ENCODE measurements at places on chromosomes 3 and 15. TPM values are rescaled to one million over a fixed set of nuclear protein-coding genes. Genes with fewer than 3 reads are reported as not detected.
A peak's percentile ranks its signal among the peaks of the same experiment; 100 is the strongest.

Gene GP9
- not detected for total RNA-seq

- DNase-seq, result peak; percentile 91
Observed at GRCh38 chr3:42502429-42503250, at the start of gene VIPR1. VIPR1 (plus strand) TSS chr3:42502643; CDS start chr3:42502736, 93 bp downstream.

DNA sequence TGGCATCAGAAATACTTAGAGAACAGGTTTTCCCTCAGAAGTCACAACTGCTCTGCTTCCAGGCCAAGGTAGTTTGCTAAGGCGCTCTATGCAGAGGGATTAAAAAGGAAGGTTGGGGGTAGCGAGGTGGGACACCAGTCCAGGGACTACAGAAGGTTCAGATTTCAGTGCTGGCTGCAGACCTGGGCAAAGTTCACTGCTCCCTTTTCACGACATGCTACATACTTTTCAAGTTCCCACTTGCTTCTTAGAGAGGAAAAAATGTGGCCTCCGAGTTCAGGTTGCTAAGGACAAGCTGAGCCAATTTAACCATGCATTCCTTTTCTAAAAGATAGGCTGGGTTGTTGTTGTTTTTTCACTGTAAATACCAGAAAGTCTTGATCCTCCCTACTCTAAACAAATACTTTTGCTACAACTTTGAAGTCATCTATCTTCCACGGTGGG, 158.6 kb upstream of the NR2F2 start:
- no peak for DNase-seq

Gene GOLGA6B
- total RNA-seq, result not detected

DNA sequence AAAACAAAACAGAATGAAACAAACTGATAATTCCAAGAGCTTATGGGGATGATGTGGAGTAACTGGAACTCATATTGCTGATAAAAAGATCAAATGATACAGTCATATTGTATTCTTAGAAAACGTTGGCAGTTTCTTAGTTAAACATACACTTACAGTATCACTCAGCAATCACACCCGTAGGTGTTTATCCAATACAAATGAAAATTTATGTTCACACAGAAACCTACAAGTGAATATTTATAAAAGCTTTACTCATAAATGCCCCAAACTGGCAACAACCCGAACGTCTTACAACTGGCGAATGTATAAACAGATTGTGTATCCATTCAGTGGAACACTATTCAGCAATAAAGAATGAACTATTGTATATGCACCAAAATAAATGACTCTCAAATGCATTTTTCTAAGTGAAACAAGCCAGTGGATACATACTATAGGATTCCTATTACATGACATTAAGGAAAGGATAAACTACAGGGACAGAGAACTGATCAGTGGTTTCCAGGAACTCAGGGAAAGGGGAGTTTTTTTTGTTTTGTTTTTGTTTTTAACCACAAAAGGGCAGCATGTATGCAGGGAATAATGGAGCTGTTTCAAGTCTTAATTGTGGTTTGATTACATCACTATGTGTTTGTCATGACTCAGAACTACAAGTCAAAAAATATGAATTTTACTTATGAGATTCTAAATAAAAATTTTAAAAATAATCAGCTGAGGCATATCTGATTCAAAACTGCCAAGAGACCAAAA, 71.8 kb upstream of the NDUFB4 start:
- DNase-seq, result no peak

Gene CPN2
- not detected for total RNA-seq

- DNase-seq, result no peak
Observed at GRCh38 chr3:144879701-144880100, 908.1 kb downstream of the DIPK2A start.

GRCh38 chr3:35404571-35404970, 234.8 kb upstream of the ARPP21 start:
- no peak for DNase-seq

DNA sequence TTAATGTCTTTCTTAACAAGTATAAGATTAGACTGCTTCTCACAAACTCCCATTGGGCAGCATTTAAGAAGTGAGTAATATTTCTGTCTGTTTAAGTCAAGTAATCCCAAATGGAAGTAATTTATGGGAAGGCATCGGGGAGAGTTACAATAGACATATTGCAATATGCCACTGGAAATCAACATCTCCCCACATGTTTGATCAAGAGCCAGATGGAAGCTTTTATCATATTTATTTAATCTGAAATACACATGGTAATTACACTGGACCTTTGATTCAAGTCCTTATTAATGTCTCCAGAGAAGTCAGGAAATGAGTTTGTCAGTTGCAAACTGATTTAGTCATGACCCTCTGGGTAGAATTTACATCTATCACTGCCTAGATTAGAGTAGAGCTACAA, 943.8 kb downstream of the VGLL3 start:
- no peak for DNase-seq

- DNase-seq, result no peak
Observed at GRCh38 chr15:98778263-98778959, 130.1 kb downstream of the IGF1R start.

Gene CDHR4
- not detected for total RNA-seq

Gene FBN1
- 1.1 TPM for total RNA-seq

DNA sequence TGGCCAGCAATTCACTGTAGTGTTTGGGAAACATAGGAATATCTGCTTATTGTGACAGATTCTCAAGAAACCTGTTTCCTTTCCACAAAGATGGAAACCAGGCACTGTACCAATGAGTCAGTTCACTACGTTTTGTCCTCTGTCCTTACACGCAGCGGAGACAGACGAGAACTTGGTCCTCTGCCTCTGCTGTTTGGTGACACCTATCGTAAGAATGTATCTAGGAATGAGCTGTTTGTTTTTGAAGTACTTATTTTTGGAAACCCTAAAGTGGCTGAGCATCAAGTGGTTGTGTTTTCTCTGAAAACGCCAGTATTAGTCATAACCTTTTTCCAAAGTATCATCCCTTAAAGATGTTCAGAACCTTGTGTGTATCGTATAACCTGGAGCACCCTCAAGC, 93.0 kb downstream of the PGPEP1L start:
- DNase-seq, result no peak

- no peak for DNase-seq
Observed at GRCh38 chr3:119413603-119414280, 49.7 kb downstream of the TMEM39A start.

DNA sequence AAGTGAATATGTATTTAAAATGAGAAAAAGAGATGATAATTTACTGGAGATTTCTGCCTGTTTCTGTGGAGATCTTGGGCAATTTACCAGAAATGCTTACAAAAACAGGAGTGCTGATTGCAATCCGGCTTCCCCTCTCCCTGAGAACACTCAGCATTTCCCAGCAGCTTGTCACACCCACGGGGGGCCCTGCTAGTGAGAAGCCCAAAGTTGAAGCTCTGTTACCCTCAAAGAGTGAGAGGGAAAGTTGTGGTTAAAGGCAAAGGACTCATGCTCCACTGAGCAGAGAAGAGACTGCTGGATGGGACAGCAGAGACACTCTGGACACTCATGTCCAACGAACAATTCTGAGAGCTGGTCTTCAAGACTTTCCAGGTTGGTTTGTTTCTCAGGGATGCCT, 2.9 kb downstream of the MCTP2 start:
- DNase-seq, result no peak

Gene ALDH1L1
- total RNA-seq, result not detected

- DNase-seq, result no peak
Observed at GRCh38 chr3:94081884-94082283, 19.0 kb downstream of the NSUN3 start.

Gene ATP11B
- 105 TPM for total RNA-seq

Gene ISL2
- 0.54 TPM for total RNA-seq

- no peak for DNase-seq
Observed at GRCh38 chr15:87681104-87681503, 575.4 kb downstream of the NTRK3 start.

Gene SLC9C1
- total RNA-seq, result not detected

DNA sequence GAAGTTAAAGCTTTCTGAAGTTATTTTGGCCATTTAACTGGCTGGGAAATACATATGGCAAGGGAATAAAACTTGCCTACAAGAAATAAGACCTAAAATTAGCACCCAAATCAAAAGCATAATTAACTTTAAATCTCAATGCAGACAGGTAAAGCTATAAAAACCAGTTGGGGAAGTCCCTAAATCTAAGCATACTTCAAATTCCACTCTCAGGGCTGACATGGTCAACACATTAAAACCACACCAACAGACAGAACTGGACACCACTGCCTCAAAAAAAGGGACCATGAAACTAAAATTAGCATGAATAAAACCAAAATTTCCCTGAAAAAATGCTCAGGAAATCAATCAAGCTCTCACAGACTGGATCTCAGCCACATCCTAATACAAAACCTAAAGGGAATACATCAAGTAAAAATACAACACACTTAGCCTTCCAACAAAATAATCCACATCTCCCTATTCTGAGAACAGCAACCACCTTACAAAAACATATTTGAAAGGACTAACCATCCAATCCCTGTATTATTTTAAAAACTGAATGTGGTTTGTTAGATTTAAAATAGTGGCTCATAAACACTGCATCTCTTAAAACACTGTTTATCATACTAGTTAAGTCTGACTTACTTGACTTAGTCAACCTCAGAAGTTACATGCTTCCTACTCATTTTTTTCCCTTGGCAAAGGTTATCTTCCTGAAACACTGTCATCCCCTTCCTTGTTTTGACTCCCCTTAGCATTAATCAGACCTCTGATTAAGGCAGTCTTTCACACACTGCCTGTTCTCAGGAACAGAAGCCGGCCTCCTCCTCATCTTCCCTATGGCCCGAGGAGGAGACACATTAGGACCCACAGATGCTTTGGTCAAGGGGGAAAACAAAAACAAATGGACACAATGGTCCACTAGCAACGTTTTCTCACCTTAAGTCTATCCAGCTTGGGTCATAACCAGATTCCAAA, 8.3 kb downstream of the TRA2B start:
- DNase-seq, result no peak

Gene GOLGA8J
- total RNA-seq, result 0.65 TPM

DNA sequence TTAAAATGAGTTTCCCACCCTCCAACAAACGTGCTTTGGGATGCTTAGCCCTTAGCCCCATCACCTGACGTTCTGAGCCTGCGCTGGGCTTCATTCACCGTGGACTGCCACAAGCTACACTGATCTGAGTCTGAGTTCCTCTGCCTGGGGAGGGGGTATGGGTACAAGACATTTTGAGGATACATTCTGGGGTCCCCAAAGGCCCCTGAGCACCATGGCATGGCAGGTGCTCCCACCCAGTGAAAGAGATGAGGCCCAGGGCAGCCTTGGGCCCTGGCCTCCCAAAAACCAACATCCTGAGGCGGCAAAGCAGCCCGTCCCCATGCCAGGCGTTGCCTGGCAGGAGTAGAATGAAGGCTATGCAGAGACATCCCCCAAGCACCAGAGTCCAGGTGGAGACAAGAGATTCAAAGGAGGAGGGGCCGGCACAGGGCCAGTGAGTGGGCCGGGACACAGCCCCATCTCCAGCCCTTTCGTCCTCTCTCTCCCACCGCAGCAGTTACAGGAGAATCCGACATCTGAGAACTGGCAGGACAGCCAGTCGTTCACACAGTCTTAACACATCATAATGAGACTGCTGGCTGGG, 74.5 kb downstream of the VGLL4 start:
- DNase-seq, result no peak

Gene GCNT3
- total RNA-seq, result not detected

Gene ARPIN
- total RNA-seq, result not detected

Gene TRH
- not detected for total RNA-seq

Gene TRIM42
- not detected for total RNA-seq

Gene EPHB3
- total RNA-seq, result 0.12 TPM

GRCh38 chr3:157906627-157907026, 199.6 kb downstream of the SHOX2 start:
- no peak for DNase-seq

Gene GHRL
- total RNA-seq, result 0.56 TPM

- peak; percentile 36 for DNase-seq
Observed at GRCh38 chr3:141738891-141739363, 829 bp downstream of the RNF7 start.

Gene ECE2
- not detected for total RNA-seq

Gene ARIH2
- total RNA-seq, result 95.0 TPM

Gene GHSR
- not detected for total RNA-seq

Gene ADGRG7
- not detected for total RNA-seq

- DNase-seq, result no peak
Observed at GRCh38 chr15:36484038-36484778, 95.2 kb upstream of the CDIN1 start.

All from activated CD4-positive, alpha-beta T cell treated with anti-CD3 and anti-CD28 coated beads, Interleukin-2, amount 10 ng/mL, durations not matched to agents 7 days and 5 days (primary cell).